ENCODE measurements at places on chromosomes 5 and 9.
A peak's percentile ranks its signal among the peaks of the same experiment; 100 is the strongest.

- no peak for DNase-seq
These were observed 2.4 kb upstream of the RXRA start for GRCh38 chr9:134323741-134324358.

DNA sequence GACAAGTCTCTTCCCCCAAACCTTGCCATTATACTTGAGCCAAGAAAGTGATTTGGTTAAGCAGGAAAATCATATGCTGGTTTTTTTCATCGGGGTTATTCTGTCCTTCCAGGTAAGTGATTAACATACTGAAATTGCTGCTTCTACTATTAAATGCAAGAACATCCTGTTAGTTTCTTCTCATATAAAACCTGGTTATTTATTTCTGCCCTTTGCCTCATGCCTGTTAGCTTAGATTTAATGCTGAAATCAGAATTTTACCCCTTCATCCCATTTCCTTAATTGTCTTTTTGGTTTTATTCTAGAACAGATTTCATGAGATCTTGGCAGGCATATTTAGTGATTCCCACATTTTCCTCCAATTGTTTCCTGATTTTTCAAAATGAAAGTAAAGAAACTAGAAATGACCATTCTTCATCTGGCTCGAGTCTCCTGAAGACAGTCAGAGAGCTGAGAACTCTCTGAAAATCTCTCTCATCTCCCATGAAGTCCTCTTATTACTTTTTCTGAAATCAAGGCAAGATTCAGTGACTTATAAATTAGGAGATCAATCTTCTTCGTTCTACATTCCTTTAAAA, 132.9 kb downstream of the NFIB start:
- no peak for DNase-seq

DNA sequence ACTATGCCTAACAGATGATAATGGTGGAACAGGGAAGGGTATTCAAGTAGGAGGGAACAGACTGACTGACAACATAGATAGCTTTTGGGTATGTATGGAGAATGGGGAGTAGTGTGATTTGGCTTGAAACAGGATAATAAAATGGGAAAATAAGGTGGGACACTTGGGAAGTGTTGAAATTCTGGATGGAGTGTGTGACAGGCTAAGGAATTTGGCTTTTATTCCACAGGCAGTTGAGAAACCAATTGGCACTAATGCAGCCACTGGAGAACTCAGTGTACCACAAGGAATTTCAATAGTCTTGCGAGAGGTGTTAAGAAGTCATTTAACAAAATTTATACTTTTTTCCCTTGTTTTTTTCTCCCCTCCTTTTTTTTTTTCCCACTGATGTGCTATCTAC, 153.5 kb upstream of the ELAVL2 start:
- no peak for DNase-seq

DNA sequence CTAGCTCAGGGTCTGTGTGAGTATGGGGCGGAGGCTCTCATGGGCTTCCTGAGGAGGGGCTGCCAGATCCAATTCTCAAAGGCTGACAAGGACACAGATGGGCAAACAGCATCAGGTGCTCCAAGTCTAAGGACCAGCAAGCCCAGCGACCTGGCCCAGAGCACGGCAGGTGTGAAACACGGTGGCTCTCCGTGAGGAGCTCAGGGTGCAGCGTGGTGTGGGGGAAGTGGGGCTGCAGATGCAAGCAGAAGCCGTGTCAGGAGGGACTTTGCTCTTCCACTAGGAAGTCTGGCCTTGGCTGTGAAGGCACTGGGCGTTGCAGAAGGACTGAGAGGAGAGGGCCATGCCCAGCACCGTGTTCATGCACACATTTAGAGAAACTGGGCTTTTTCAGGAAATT, 420.0 kb downstream of the GADD45G start:
- DNase-seq: peak; percentile 60

GRCh38 chr5:45205403-45205961, 396.7 kb downstream of the MRPS30 start:
- no peak for DNase-seq

DNA sequence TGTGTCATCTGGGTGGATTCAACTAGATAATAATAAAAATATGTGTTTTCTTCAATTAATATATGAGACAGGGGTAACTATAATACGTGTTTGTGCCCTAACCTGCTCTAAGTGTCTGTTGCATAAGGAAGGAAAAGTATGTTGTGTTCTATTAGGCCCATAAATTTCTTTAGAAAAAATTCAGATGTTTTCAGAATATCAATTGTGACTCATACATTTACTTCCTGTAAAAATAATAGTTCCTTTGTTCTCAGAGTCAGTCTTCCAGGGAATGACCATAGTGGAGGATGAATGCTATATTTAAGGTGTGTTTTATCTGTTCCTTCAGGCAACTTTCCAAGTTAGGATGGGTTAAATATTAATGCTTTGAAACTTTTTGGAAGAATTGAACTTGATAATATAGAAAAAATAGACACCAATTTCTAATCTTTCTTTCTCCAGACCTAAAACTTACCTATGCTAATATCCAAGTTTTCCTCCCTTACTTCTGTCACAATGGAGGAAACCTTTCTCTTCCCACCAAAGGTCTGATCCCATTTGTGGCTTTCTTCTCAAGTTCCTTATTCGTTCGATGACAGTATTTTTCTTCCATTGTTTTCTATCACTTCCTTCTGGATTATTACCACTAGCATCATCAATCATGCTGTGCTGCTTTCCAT, 49.9 kb downstream of the ISL1 start:
- no peak for DNase-seq

GRCh38 chr9:131333771-131334628, 44.5 kb downstream of the PLPP7 start:
- no peak for DNase-seq

- peak; percentile 91 for DNase-seq
These were observed 79.6 kb upstream of the RNU6ATAC start for GRCh38 chr9:134243778-134244467.

- DNase-seq: no peak
These were observed 5.8 kb upstream of the MEF2C start for GRCh38 chr5:88888848-88889188.

- no peak for DNase-seq
These were observed 14.7 kb downstream of the ASTN2 start for GRCh38 chr9:117400171-117400570.

DNA sequence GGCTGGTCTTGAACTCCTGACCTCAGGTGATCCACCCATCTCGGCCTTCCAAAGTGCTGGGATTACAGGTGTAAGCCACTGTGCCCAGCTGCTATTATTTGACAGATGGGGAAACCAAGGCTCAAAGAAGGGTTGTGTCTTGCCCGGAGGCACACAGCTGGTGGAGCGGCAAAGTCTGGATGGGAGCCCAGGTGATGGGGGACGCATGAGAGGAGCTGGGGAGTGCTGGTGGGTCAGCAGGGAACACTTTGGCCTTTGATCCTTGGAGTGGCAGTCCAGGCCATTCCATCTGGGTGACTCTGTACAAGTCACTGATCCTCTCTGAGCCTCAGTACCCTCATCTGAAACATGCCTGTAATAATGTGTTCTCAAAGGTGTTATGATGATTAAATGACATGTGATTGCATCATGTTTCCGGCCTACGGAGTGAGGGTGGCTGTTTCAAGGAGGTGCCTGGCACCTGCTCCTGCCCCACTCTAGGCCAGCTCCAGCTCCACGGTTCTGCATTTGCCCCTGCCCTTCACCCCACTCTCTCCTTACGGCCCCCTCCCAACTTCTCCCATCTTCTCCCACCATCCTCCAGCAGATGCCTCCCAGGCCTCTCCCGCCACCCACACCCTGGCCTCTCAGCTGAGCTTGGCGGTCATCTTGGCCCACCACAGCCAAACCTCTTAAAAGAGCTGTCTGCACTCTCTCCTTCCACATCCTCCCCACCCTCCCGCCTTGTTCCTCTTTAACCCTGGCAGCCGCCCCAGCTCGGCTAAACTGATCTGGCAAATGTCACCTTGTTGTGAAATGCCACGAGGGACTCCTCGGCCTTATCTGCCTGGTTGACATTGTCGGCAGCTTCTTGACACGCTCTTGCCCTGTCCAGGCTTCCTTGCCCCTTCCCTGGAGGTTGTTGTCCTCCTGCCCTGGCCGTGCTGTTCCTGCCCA, 5.5 kb upstream of the DBN1 start:
- peak; percentile 84 for DNase-seq

DNA sequence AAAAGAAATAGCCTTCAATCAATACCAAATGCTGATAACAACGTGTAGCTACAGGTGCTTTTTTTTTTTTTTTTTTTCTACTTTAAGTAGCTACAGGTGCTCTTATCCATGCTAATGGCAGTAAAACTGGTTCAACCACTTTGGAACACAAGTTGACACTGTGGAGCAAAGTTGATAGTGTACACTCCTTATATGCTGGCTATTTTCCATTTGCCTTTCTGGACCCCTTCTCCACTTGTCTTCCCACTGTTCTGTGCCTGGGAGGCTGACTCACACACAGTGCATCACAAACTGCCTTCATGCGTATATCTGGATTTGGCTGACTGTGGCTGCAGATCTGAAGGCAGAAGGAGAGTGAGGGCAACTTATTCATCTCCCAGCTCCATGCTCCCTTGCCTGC, 247.9 kb downstream of the MSX2 start:
- no peak for DNase-seq

GRCh38 chr5:94094793-94095441, 353.5 kb upstream of the POU5F2 start:
- DNase-seq: no peak

- no peak for DNase-seq
These were observed 58.1 kb downstream of the PTCH1 start for GRCh38 chr9:95458666-95459065.

- DNase-seq: no peak
These were observed 176.6 kb downstream of the DMRTA1 start for GRCh38 chr9:22623236-22623635.

DNA sequence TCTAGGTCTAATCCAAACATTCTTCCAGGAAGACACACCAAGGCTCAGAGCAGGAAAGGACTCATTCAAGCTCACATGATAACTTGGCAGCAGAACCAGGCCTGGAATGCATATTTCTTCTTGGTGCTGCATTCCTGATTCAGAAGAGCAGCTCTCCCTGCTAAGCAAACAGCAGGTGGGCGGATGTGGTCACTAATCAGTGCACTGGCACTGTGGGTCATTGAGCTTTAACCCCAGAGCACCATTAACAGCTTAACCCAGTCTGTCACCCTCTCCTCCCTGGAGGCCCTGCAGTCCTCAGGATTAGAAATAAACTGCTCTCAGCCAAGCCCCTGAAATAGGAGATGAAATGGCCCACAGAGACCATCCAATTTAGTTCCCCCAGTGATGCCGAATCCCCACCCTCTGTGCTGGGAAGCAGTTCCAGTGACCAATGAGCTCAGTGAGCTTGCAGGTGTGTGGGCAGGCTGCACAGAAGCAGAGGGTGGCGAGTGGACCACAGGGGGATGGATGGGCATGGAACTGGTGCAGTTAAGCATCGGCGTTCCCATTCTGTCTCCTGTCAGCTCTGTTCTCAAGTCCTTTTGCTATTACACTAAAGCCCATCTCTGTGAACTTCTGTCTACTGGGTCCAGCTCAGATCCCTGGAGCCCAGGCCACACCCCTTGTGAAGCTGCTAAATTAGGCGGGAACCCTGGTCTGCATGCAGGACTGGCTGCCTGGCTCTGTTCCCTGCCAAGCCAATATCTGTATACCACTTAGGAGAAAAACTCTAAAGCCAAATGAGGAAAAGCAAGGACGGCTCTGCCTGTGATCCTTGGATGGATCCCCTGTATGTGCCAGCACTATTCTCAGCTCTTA, 16.6 kb upstream of the MEGF9 start:
- peak; percentile 81 for DNase-seq

GRCh38 chr5:127906562-127907204, 176.9 kb upstream of the SLC12A2 start:
- DNase-seq: no peak

- no peak for DNase-seq
These were observed 1175.5 kb downstream of the MAT2B start for GRCh38 chr5:164680812-164681520.

- DNase-seq: no peak
These were observed 105.2 kb downstream of the RASEF start for GRCh38 chr9:82957529-82958379.

DNA sequence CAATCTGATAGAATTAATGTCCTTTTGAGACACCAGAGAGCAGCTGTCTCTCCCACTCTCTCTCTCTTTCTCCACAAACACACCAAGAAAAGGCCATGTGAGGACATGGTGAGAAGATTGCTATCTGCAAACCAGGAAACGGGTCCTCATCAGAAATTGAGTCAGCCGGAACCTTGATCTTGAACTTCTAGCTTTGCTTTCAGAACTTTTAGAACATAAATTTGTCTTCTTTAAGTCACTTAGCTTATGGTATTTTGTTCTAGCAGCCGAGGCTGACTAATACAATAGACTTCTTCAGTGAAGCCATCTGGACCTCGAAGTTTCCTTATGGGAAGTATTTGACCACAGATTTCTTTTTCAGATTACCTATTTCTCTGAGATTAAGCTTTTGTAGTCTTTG, 18.1 kb downstream of the NEUROG1 start:
- DNase-seq: no peak

GRCh38 chr5:94345257-94345656, 273.1 kb downstream of the KIAA0825 start:
- DNase-seq: no peak

GRCh38 chr5:15383021-15383420, 117.0 kb upstream of the FBXL7 start:
- DNase-seq: no peak

DNA sequence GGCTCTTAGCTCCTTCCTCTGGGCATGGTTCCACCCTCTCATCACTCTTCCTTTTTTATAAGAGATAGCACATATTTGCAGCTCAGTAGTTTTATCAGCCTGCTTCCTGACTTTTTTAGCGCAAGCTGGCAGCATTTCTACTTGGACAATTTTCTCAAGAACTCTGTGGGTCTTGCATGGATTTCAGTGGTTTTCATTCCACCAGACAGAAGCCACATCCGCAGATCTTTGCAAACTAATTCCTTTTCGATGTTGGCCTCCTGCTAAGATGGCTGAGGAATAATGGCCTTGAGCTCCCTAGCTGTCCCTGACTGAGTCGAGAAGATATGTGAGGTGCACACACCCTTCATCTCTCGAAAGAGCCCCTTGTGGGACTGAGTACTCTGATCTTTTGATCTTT, 49.5 kb downstream of the GALNT12 start:
- no peak for DNase-seq

DNA sequence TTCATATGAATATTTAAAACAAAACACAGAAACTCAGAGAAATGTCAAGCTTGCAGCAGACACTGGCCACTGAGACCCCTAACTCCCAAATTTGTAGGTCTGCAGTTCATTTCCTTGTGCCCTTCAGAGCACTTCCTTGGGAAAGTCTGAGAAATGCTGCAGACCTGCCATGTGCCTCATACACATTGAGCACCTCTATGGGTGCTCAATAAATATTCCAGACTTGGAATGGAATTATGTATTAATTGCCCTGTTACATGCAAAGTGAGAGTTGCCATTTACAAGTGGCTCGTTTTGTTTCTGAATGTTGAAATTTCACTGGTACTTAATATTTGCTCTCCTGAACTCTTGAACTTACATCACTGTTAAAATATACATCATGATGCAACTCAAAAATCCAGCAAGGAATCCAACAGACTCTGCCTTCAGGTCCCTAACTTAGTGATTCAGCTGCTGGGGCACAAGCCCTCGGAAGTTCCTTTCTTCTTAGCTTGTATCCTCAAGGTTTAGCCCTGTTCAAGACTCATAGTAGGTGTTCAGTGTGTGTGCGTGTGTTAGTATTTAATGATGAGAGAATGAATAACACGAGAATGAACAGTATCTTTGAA, 90.6 kb downstream of the PTCD2 start:
- DNase-seq: no peak

GRCh38 chr9:121956808-121957207, 136.3 kb downstream of the TTLL11 start:
- DNase-seq: no peak

- DNase-seq: no peak
These were observed 26.0 kb upstream of the GNA14 start for GRCh38 chr9:77673941-77674791.

GRCh38 chr5:66757219-66757833, 161.1 kb downstream of the MAST4 start:
- peak; percentile 75 for DNase-seq

Measured in suppressor macrophage (primary cell).